ENCODE measurements at places on chromosomes 16 and 17. TPM values are rescaled to one million over a fixed set of nuclear protein-coding genes. Genes with fewer than 3 reads are reported as not detected.
A peak's percentile ranks its signal among the peaks of the same experiment; 100 is the strongest.

Gene PRSS36
- total RNA-seq, result 6.8 TPM

- no peak for DNase-seq
These were observed 26.1 kb downstream of the BCL7C start for GRCh38 chr16:30867747-30868146.

DNA sequence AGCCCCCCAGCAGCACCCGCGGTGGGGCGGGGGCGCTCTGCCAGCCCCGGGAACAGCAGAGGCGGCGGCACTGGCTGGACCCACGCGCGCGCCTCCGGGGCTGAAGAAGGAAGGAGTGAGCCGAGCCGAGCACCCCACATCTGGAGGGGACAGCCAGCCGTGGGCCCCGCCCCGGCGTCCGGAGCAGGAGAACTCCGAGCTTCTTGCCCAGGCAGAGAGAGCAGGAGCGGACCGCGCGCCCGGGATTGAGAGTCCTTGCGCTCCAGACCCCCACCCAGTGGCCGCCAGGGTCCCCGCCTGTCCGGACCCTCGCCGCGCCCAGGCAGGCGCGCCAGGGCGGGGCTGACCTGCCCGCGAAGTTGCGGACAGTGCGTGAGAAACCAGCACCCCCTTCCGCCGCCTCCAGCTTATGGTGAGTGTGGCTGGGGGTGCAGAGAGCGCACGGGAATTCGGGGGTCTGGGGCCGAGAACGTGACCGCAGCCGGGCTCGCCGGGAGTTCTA, 921.9 kb upstream of the EEF2KMT start:
- no peak for DNase-seq

Gene SLFN5
- total RNA-seq, result 16.1 TPM

- no peak for DNase-seq
These were observed 8.8 kb downstream of the SLC9A5 start for GRCh38 chr16:67257486-67258160.

DNA sequence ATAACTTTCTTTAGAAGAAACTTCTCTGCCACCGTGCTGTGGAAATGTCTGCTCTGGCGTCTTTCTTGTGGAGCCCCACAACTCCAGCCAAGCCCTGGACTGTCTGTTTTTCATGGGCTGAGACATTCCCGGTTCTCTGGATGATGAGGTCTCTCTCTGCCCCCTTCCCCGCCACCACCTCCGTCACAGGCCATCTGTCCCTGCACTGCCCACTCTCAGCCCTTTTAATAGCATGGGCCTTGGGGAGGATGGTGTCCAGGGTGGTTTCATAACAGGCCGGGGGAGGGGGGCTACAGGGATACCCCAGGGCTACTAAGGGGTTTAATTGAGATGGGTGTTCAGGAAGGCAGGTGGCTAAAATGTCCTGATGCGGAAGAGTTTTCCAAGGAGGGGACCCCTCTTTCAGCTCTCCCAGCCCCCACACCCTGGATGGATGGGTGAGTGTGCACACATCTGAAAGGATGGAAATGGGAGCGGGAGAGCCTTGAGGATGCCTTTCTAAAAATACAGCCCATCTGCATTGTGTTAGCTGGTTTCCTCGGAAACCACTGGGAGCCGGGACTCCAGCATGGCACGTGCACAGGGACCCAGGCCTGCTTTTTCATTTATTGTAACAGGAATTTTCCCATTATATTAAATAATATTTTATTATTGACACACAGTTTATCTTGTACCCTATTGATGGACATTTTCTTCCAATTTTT, 14.6 kb upstream of the NDRG4 start:
- DNase-seq, result no peak

Gene ANKRD40CL
- total RNA-seq, result not detected

DNA sequence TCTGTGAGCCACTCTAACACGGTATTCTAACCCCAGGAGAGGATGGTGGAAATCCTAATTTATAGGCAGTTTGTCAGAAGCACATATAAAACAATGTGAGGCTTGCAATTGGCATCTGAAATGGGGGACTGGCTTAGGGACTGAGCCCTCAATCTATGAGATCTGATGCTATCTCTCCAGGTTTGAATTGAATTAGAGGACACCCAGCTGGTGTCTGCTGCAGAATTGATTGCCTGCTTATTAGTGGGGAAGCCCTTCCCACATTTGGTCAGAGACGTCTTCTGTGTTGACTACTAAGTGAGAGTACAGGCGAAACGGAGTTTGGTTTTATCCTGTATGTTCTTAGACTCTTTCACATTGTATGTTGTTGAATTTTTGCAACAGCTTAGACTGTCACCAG, 13.6 kb upstream of the TMIGD1 start:
- DNase-seq, result no peak

GRCh38 chr16:75464122-75464918, at the start of gene TMEM170A:
Gene TMEM170A (minus strand): TSS chr16:75464689. CDS start chr16:75464600, 89 bp downstream.
- DNase-seq, result peak; percentile 91

Gene GLTPD2
- not detected for total RNA-seq

Gene XAF1
- total RNA-seq, result 20.8 TPM

GRCh38 chr17:72826602-72827001, 265.9 kb downstream of the SLC39A11 start:
- no peak for DNase-seq

DNA sequence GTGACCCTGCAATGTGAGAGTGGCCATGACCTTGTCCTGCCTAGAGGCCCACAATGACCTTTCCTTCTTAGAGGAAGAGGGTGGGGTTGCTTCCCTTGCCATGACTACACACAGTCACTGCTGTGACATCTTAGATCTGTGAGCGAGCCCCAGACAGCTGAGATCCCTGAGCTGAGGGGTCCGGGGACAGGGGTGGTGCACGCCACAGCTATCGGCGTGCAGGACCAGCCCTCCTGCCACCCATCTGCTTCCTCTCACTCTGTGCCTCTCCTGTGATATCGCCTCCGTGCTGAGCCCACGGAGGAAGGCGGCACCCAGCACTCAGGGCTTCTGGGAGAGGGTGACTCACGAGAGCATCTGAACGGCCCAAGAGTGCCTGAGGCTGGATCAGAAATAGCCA, 35.2 kb downstream of the KIAA0513 start:
- no peak for DNase-seq

DNA sequence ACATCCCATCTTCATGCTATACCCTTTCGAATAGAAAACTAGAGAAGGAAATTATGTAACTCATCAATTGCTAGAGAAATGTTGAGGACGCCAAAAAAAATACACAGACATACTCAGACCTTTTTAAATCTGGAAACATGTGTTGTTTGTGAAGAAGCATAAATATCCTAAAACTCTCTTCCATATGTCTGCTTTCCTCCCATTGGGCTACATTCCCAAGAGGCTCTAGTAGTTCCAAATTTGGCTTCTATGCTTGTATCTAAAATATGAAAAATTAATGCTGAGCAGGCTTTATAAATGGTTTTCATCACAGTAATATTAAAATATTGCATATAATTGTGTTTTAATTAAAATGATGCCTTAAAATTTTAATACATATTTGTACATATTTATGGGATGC, 297.9 kb upstream of the PSMD7 start:
- no peak for DNase-seq

Gene CLDN6
- total RNA-seq, result 0.26 TPM

DNA sequence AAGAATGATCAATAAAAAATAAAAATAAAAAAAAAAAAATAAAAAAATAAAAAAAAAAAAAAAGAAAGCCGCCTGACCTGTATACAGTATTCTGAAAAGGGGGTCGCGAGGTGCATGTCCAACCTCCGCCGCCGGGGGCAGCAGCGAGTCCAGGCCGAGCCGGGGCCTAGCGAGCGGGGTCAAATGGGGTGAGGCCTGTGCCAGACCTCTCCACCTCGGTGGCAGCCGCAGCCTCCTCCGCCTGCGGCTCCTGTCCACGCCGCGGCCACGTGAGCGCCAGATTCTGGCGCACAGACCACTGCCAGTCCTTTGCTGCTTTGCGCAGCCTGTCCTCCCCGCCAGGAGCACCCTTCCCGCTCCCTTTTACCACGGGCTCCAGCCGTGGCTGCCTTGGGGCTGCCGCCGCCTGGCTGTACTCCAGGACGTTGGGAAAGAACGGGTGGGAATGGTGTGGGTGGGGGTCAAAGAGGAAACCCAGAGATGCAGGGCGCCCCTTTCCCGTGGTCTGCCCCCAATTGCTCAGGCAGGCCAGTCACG, 2.4 kb upstream of the BCKDK start:
- DNase-seq, result peak; percentile 93

Gene MILR1
- 25.6 TPM for total RNA-seq

Measured in PC-9 (cell line).